ENCODE measurements at places on chromosomes 5 and 9.
A peak's percentile ranks its signal among the peaks of the same experiment; 100 is the strongest.

- DNase-seq: no peak
Observed at GRCh38 chr5:79151942-79152671, 40.5 kb downstream of the BHMT start.

- DNase-seq: no peak
Observed at GRCh38 chr5:10059980-10060379, 189.7 kb downstream of the ATPSCKMT start.

DNA sequence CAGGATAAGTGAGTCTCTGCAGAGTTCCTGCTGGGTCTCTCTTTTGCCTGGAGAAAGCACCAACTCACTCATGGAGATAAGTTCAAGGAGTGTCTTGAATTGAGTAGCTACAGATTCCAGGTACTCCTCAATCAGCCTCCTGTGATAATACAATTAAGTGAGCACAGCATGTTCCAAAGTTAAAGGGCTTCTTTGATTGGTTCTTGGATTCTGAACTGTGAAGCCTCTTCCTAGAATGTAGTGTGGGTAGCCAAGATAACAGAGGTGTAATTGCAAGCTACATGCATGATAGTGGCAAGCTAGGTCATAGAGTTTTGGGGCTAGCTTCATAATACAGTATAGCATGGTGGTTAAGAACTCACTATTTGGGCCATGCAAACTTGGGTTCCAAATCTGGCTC is 23.2 kb upstream of the CARNMT1 start:
- no peak for DNase-seq

DNA sequence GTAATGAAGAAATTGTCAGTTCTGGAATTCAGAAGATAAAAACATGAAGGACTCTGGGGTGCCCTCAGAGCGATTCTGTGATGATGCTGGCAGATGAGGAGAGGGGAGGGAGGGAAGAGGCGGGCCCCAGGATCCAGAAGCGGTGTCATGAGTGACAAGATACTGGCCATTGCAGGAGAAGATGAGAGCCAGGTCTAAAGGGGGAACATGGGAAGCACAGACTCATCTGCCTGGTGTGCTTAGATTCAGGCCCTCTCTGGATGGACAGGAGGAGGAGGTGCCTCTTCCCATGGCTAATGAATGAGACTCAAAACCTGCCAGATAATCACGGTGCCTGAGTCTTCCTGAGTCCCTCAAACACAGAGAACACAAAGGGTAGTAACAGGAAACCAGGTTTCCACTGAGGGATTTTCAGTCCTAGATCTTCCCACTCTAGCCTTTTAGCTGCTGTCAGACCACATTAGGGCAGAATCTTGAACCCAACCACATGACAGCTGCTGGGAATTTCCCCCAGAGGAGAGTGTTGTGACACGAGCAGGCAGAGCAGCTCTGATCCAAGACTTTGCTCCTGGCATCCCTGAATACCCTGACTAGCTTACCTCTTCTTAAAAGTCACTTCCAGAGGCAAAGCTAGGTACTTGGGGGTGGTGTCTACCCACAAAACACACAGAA is 28.2 kb upstream of the HSPA9 start:
- no peak for DNase-seq

DNA sequence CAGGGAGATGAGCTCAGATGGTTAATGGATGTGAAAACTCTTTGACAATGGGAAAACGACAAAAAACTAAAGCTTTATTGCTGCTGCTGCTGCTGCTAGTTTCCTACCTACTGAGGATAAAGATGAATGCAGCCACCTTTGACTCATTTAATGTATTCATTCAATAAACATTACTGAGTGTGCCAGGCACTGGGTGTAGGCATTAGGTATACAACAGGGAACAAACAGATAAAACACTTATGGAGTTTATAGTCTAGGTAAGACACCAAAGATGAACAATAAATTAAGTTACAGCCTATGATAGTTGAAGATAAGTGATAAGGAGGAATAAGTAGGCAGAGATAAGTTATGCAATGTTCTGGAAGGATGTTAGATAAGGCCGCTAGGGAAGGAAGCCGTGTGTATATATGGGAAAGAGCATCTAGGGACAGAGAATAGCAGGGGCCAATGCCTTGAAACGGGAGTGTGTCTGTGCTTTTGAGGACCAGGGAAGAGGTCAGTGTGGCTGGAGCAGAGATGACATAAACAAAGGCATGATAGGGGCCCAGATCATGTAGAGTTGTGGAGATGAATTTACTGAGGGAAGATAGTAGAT is 477.6 kb downstream of the NTRK2 start:
- no peak for DNase-seq

DNA sequence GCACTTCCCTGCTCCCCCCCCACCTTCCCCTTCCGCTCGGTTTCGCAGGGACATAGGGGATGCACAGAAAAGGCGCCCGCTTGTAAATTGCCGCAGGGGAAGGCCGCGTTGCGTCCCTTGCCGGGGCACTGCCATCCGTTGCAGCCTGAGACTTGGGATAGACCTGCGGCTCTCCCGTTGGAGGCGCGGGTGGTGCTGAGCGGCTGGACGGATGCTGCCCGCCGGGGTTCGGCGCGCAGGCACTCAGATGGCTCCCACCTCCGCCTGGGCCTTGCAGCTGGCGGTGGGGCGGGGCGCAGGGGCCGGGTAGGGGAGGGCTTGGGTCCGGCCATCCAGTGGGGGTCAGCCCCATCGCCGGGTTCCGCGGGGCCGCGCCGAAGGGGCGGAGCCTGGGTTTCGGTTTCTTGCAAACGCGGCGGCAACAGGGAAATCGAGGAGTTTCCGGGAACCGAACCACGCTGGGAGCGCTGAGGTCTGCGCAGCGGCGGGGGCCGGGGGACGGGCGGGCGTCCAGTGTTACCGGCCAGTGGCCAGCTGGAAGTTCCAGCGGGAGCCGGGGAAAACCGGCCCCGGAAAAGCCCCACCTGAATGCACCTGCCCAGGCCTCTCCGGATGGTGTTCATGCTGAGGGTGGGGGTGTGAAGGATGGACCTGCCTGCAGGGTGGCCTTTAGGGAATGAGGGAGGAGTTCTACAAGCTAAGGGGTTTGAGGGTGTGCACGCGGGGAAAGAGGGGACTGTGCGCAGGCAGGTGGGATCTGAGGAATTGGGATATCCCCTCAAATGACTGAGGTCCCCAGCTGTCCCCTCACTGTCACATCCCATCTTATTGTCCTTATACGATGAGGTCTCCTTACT is 6.3 kb upstream of the IRF1 start:
- DNase-seq: peak; percentile 94

All from right hindlimb (tissue), 1 donor.